ENCODE measurements at places on chromosomes 6 and 20. TPM values are rescaled to one million over a fixed set of nuclear protein-coding genes. Genes with fewer than 3 reads are reported as not detected.
A peak's percentile ranks its signal among the peaks of the same experiment; 100 is the strongest.

Gene CDH26
- total RNA-seq: not detected

Gene SLC26A8
- not detected for total RNA-seq

Gene DUSP15
- total RNA-seq: not detected

Gene OLIG3
- not detected for total RNA-seq

Gene TAGAP
- total RNA-seq: not detected

Gene ZNF334
- total RNA-seq: 1.6 TPM

Gene MACROD2
- total RNA-seq: 0.97 TPM

Gene PLA2G7
- total RNA-seq: not detected

Gene ISM1
- not detected for total RNA-seq

- peaks cover 20% of the 10 kb centered on the region for H3K4me1 ChIP-seq
- H3K27ac ChIP-seq: peak overlapping the region; percentile 30
- DNase-seq: peak; percentile 79
- no peak overlapping the region for H3K4me3 ChIP-seq
Observed at GRCh38 chr6:18477301-18477941, 90.3 kb downstream of the RNF144B start.

- H3K4me3 ChIP-seq: no peak overlapping the region
- H3K4me1 ChIP-seq: peaks cover 6% of the 10 kb centered on the region
- no peaks in the 10 kb centered on the region for H3K27me3 ChIP-seq
Observed at GRCh38 chr6:38027685-38028373, 208.3 kb downstream of the ZFAND3 start.

DNA sequence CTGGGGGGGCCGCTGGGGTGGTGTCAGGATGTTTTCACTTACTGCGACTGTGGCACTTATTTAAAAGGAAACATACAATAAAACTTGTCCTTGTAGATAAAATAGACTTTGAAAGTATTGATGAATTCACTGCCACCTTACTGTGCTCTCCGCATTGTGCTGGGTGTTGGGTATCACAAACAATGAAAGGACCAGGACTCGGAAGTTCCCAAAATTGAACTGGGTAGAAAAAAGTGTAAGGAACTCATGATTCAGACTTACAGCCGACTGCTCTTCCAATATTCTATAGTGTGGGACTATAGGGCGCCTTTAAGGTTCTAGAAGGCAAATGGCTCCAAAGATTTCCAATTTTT, 32.1 kb upstream of the ID4 start:
- no peaks in the 10 kb centered on the region for H3K27me3 ChIP-seq
- peak overlapping the region; percentile 53 for H3K27ac ChIP-seq
- H3K4me1 ChIP-seq: peaks cover 6% of the 10 kb centered on the region
- DNase-seq: no peak

DNA sequence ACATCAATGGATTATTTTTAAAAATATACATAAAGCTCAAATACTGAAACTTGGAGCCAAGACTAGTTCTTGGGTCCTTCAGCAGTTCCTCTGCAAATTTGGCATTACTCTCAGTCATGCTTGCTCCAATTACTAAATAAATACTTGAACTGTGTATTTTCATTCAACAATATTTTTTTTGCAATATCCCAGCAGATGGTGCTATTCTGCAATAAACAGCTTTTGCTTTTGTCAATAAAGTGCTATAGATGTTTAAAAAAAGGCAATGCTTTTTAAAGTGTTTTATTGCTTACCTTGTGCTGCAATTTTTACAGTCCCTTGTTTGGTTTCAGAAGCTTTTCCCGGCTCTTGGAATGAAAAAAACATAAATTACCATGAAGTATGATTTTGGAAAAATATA, 243.4 kb downstream of the TRDN start:
- H3K4me1 ChIP-seq: no peaks in the 10 kb centered on the region
- no peak overlapping the region for H3K4me3 ChIP-seq
- H3K36me3 ChIP-seq: no peaks in the 10 kb centered on the region
- H3K27ac ChIP-seq: no peak overlapping the region
- DNase-seq: peak; percentile 12

- H3K4me1 ChIP-seq: no peaks in the 10 kb centered on the region
- H3K27ac ChIP-seq: no peak overlapping the region
- peaks cover 3% of the 10 kb centered on the region for H3K27me3 ChIP-seq
- no peak overlapping the region for H3K4me3 ChIP-seq
Observed at GRCh38 chr6:110039981-110040383, 61.9 kb downstream of the GPR6 start.

GRCh38 chr6:39188571-39188970, 40.7 kb downstream of the KCNK5 start:
- no peak overlapping the region for H3K27ac ChIP-seq
- no peaks in the 10 kb centered on the region for H3K27me3 ChIP-seq
- no peak for DNase-seq
- H3K4me3 ChIP-seq: no peak overlapping the region

GRCh38 chr6:112691289-112691688, 344.2 kb downstream of the RFPL4B start:
- H3K4me1 ChIP-seq: peaks cover 21% of the 10 kb centered on the region
- no peak overlapping the region for H3K4me3 ChIP-seq
- no peaks in the 10 kb centered on the region for H3K27me3 ChIP-seq

DNA sequence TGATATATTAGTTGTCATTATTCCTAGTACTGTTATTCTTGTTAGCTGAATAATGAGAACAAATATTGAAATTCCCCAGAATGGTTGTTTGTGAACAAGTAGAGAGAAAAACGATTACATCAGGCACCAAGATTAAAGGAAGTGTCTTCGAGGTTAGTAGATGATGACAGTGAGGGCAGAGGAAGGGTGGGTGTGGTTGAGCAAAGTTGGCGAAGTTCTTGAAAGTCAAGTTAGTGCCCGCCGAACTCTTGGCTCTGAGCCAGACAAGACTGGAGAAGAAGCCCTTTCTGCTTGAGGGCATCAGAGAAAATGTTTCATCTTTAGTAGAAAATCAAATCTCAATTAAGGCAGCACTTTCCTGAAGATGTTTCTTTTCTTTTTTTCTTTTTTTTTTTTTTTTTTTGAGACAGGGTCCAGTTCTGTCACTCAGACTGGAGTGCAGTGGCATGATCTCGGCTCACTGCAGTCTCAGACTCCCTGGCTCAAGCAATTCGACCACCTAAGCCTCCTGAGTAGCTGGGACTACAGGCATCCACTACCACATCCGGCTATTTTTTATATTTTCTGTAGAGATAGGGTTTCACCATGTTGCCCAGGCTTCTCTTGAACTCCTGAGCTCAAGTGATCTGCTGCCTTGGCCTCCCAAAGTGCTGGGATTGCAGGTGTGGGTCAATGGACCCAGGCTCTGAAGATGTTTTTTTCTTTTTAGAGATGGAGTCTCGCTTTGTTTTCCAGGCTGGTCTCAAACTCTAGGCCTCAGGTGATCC, 77.1 kb downstream of the SGK1 start:
- H3K4me1 ChIP-seq: peaks cover 7% of the 10 kb centered on the region
- H3K4me3 ChIP-seq: no peak overlapping the region
- H3K27ac ChIP-seq: no peak overlapping the region
- H3K27me3 ChIP-seq: no peaks in the 10 kb centered on the region

DNA sequence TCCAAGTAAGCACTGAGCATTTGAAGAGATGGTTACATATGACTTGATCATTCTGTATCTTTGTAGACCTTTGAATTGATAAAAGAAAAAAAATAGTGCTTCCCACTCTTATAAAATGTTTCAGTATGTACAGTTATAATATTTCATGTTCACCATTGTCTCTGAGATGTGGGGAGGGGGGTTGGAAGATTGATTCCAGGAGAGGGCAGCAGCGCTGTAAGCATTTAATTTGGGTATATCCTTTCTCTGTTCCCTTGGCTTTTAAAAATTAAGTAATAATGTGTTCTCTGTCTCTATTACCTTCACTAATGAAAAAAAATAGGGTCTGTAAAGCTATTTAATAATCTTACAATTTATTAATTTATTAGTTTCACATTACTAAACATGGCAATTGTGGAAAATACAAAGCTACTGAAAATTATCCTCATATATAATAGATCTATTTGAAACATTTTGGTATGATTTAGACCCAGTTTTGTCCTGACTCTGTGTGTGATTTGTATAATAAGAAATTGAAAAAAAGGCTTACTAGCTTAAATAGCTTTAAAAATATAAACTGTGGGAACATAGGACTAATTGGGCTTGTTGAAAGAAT, 341.2 kb downstream of the CDKAL1 start:
- peaks cover 38% of the 10 kb centered on the region for H3K4me1 ChIP-seq
- H3K4me3 ChIP-seq: no peak overlapping the region
- H3K36me3 ChIP-seq: no peaks in the 10 kb centered on the region
- H3K27me3 ChIP-seq: no peaks in the 10 kb centered on the region
- peak overlapping the region; percentile 85 for H3K27ac ChIP-seq
- peak; percentile 77 for DNase-seq

GRCh38 chr6:166813461-166813860, 142.9 kb downstream of the RNASET2 start:
- no peak overlapping the region for H3K4me3 ChIP-seq
- no peak for DNase-seq
- no peaks in the 10 kb centered on the region for H3K27me3 ChIP-seq
- no peak overlapping the region for H3K27ac ChIP-seq

DNA sequence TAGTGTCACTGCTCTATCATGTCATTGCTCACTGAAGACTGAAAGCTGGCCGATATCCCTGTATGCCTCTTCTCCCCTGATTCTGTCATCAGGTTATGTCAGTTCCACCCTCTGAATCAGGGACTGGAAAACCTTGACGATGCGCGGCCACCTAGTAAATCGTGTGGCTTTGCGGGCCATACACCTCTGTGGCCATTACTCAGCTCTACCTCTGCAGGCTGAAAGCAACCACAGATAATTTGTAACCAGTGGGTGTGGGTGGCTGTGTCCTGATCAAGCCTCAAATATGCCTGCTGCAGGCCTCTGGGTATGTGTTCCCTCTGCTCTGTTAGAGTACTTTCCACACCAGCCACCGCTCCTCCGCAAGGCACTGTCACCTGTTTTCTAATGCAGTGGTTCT, 105.2 kb downstream of the GMPR start:
- no peak for DNase-seq
- no peak overlapping the region for H3K4me3 ChIP-seq
- no peaks in the 10 kb centered on the region for H3K36me3 ChIP-seq
- no peak overlapping the region for H3K27ac ChIP-seq
- peaks cover 27% of the 10 kb centered on the region for H3K4me1 ChIP-seq

- H3K27ac ChIP-seq: no peak overlapping the region
- H3K36me3 ChIP-seq: no peaks in the 10 kb centered on the region
- H3K4me1 ChIP-seq: peaks cover 18% of the 10 kb centered on the region
- H3K27me3 ChIP-seq: no peaks in the 10 kb centered on the region
- peak; percentile 41 for DNase-seq
Observed at GRCh38 chr20:10536531-10536930, 101.4 kb downstream of the SLX4IP start.

DNA sequence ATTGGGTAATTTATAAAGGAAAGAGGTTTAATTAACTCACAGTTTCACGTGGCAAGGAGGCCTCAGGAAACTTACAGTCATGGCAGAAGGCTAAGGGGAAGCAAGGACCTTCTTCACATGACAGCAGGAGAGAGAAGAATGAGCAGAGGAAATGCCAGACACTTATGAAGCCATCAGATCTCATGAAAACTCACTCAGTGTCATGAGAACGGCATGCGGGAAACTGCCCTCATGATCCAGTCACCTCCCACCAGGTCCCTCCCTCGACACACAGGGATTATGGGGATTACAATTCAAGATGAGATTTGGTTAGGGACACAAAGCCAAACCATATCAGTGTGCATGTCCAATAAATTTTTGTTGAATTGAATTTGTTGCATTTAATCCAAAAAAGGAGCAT, 52.0 kb downstream of the ECT2L start:
- H3K27ac ChIP-seq: no peak overlapping the region
- no peak for DNase-seq
- H3K4me3 ChIP-seq: no peak overlapping the region
- H3K36me3 ChIP-seq: no peaks in the 10 kb centered on the region
- peaks cover 2% of the 10 kb centered on the region for H3K27me3 ChIP-seq
- H3K4me1 ChIP-seq: no peaks in the 10 kb centered on the region

GRCh38 chr20:32524829-32525501, 60.2 kb downstream of the NOL4L start:
- H3K27me3 ChIP-seq: no peaks in the 10 kb centered on the region
- H3K4me1 ChIP-seq: no peaks in the 10 kb centered on the region
- no peak overlapping the region for H3K4me3 ChIP-seq

GRCh38 chr6:99802396-99803031, 191.5 kb downstream of the MCHR2 start:
- no peak overlapping the region for H3K27ac ChIP-seq
- H3K27me3 ChIP-seq: no peaks in the 10 kb centered on the region
- no peak for DNase-seq
- no peaks in the 10 kb centered on the region for H3K4me1 ChIP-seq
- no peaks in the 10 kb centered on the region for H3K36me3 ChIP-seq
- H3K4me3 ChIP-seq: no peak overlapping the region

- no peak for DNase-seq
- H3K27ac ChIP-seq: no peak overlapping the region
- no peaks in the 10 kb centered on the region for H3K36me3 ChIP-seq
Observed at GRCh38 chr6:33959661-33960344, 156.0 kb upstream of the MLN start.

GRCh38 chr6:110266996-110267395, 86.8 kb downstream of the CDC40 start:
- H3K27ac ChIP-seq: no peak overlapping the region
- H3K36me3 ChIP-seq: no peaks in the 10 kb centered on the region
- H3K4me1 ChIP-seq: no peaks in the 10 kb centered on the region
- no peak overlapping the region for H3K4me3 ChIP-seq

- no peaks in the 10 kb centered on the region for H3K27me3 ChIP-seq
- no peak overlapping the region for H3K4me3 ChIP-seq
- peak overlapping the region; percentile 56 for H3K27ac ChIP-seq
Observed at GRCh38 chr6:38213251-38213658, 393.7 kb downstream of the ZFAND3 start.

GRCh38 chr20:41992481-41992880, 374.3 kb upstream of the CHD6 start:
- no peaks in the 10 kb centered on the region for H3K36me3 ChIP-seq
- peaks cover 13% of the 10 kb centered on the region for H3K4me1 ChIP-seq
- DNase-seq: no peak
- no peak overlapping the region for H3K4me3 ChIP-seq
- H3K27me3 ChIP-seq: no peaks in the 10 kb centered on the region
- H3K27ac ChIP-seq: no peak overlapping the region

- no peak overlapping the region for H3K4me3 ChIP-seq
- no peak for DNase-seq
- H3K27me3 ChIP-seq: no peaks in the 10 kb centered on the region
- no peaks in the 10 kb centered on the region for H3K4me1 ChIP-seq
- no peak overlapping the region for H3K27ac ChIP-seq
Observed at GRCh38 chr6:160036790-160037206, 67.9 kb downstream of the IGF2R start.

- H3K27me3 ChIP-seq: no peaks in the 10 kb centered on the region
- H3K4me3 ChIP-seq: peak overlapping the region; percentile 79
- no peak for DNase-seq
- no peaks in the 10 kb centered on the region for H3K36me3 ChIP-seq
- peak overlapping the region; percentile 74 for H3K27ac ChIP-seq
- peaks cover 25% of the 10 kb centered on the region for H3K4me1 ChIP-seq
Observed at GRCh38 chr6:13711324-13711732, 307 bp downstream of the RANBP9 start.
